ENCODE measurements at places on chromosomes 6 and 20. TPM values are rescaled to one million over a fixed set of nuclear protein-coding genes. Genes with fewer than 3 reads are reported as not detected.

Gene PTPN1
- total RNA-seq = 33.4 TPM

DNA sequence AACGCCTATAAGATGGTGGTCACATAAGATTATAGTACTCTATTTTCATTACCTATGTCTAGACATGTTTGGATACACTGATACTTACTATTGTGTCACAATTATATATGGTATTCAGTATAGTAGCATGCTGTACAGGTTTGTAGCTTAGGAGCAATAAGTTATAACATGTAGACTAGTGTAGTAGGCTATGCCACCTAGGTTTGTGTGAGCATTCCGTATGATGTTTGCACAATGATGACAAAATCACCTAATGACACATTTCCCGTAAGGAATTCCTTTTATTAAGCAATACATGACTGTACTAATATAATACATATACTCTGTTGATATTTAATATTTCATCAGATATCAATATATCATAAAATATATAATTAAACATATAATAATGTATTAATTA lies 540.7 kb downstream of the BMP2 start:
- DNase-seq = no peak

- no peak for DNase-seq
Observed at GRCh38 chr6:159467473-159468041, 225.5 kb downstream of the SOD2 start.

Gene WASF1
- total RNA-seq = 16.0 TPM

DNA sequence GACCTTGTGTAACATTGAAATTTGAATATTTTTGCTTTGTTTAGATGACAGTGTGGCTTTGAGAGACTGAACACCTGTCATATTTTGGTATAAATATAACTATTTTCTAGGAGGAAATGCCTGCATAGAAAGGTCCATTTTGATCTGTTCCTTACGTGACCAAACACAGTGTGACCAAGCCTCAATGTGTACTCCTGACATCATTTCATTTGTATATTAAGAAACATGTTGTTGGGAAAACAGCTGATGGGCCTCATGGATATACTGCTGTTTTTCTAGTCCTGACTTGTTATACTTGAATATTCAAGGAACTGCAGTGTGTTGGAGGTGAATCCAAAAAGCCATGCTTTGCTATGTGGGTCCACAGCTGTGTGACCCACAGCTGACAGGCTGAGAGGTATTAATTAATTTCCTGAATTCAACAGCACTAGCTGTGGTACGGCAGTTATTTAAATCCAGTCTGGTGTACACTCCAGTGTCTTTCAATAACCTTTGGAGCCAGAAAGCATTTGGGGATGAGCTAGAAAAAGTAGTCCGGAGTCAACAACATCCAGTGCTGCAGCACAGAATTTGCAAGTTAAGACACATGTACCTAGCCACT lies 18.9 kb downstream of the NCOA7 start:
- DNase-seq = no peak

Gene DEFB128
- total RNA-seq = not detected

- no peak for DNase-seq
Observed at GRCh38 chr20:56393653-56394052, 1.2 kb downstream of the CSTF1 start.

DNA sequence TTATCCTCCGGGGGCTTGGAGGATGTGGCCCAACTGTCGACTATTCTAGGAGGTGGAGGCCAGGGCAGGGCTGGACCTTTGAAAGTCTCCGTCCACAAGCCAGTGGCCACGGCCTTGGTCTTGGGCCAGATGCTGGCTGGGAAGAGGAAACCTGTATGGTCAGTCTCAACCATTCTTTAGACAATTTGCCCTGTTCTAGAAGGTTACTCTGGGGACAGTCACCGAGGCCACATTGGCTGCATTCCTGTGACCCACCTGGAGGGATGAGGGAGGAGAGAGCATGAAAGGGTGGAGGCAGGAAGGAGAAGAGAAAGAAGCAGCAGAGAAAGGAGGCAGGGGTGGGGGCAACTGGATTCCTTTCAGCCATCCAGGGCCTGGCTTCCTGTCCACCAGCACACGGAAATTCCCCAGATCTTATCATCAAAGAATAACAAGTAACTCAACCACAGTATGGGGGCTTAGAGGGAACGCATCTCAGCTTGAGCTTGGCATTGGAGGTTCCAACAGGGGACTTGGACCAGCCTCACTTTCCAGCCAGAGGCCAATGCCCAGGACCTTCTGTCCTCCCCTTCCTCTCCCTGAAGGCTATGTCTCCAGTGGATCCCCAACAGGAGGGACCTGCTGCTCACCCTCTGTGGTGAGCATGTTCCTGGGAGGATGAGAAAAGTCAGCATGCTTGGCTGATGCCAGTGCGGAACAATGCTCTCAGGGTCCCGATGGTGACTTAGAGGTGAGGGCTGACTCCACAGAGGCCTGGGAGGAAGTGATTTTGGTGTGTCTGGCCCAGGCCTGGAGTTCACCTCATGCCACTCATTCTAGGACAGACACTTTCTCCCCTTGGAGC lies 30.4 kb downstream of the TGM2 start:
- no peak for DNase-seq

- DNase-seq = no peak
Observed at GRCh38 chr20:16929756-16930155, 181.6 kb downstream of the OTOR start.

DNA sequence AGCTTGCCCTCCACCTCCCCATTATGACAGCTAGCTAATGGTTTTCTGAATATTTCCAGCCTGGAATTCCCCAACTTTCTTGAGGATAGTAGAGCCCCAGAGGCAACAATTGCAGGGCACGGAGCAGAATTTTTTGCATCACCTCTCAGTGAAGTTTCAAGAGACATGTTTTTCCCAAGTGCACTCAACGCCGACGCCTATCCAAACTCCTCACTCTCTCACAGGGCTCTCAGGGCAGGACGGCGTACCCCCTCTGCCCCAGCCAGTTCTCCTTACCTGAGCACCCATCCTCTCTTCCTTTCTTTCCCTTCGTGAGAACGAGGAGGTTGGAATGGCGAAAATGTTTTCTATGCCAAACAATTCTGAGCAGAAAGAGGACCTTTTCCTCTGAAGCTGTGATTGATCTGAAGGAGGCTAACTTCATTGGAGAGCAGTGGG lies 83.1 kb upstream of the FOXQ1 start:
- DNase-seq = no peak

- DNase-seq = peak; percentile 36
Observed at GRCh38 chr6:118650582-118651281, 659 bp downstream of the CEP85L start.

- DNase-seq = no peak
Observed at GRCh38 chr20:59340201-59340885, 39.9 kb downstream of the EDN3 start.

DNA sequence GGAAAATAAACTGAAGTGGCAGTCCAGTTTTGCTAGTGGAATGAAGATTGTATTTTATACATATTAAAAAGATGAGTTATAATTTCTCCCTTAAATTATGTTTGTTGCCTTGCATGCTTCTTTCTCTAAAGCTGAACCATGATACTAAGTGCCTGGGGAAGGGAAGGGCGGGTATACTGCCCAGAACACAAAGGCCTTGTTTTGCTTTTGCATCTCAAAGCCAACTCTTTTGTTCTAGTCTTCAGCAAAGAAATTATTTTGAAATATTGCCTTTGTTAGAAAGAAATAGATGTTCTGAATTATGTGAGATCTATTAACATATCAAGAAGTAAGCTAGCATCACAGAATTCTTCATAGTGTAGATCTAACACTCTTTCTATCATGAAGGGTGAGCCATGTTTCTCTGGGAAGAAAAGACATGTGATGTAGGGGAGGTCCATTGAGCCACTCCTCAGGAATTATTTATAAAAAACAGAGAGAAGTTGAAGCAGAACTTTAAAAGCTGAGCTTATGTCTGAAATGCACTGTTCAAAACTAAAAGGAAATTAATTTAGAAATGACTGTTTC lies 108.4 kb downstream of the RIMS1 start:
- no peak for DNase-seq

Gene RGL2
- total RNA-seq = 26.4 TPM

- DNase-seq = no peak
Observed at GRCh38 chr6:83589076-83589475, 76.7 kb downstream of the PRSS35 start.

DNA sequence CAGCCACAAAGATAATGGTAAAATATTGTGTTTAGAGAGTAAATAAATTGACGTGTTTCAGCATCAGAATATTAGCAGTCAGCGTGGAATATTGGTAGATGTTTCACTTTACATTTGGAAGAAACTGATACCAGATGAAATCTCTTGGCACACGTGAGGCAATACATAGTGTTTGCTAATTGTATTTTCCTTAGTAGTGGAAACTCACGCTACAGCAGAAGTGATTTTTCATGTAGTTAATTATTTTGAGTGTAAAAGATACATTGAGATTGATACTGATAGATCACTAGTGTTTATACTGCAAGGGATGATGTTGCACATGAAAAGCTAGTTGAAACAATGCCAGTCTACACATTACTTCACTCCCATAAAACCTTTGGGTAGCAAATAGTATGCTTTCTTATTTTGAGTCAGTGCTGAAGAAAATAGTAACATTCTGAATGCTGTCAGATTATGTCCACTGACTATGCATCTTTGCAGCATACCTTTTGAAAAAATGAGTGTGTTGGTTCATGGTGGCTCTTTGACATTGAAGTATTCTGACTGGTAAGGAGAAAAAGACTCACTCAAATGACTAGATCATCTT lies 59.3 kb downstream of the CD2AP start:
- DNase-seq = no peak

Gene KIAA1755
- 22.4 TPM for total RNA-seq

Gene C6orf132
- 22.2 TPM for total RNA-seq

DNA sequence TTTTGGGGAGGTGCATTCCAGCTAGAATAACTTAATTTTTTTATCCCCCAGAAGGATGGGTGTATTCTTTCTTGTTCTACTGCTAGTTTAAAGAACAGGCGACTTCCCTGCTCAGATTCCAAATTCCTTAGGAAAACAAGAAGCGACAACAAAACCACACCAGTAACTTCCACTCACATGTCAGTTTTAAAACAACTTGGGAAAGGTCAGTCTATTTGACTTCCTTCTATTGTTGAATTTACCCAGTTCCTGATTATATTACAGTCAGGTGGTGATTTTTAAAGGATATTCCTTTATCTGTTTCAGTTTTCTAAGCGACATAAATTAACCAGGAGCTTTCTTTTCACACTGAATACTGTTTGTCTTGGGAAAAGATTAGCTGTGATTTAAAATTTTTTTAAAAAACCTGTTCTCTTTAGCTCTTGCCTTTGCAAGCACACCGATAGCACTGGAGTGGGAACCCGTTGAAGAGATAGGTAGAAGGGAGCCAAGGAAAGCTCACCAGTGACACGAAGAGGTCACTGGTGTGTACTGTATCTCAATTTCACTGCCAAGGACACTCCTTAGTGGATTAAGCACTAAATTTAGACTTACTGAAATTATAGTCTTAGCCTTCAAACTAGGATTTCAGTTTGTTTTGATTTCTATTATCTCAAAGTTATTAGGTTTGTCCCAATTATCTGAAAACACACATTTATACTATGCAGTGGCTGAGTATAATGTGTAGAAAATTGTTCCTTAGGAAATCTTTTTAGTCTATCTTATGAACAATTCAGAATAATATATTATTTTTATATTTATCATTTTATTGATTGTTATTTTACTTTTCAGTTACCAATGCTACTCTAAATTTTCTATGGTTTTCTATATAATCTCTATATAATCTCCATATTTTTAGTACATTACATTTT lies 22.3 kb downstream of the MARCKS start:
- DNase-seq = peak; percentile 73

DNA sequence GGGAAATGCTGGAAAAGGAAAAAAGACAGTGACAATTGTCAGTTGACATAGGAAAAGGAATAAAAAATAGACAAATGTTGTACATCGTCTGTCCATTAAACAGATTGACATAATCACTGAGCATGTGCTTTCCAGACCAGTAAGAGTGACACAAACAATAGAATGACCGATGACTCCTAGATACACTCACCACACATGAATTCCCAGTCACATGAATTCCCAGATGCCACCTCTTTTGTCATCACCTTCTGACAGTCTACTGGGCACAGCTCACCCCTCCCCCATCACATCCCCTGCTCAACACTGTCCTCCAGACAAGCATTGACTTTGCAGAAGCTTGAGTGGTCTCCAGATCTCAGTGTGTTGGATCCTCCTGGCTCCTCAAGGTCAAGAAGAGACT lies 25.9 kb downstream of the POM121L2 start:
- no peak for DNase-seq

- no peak for DNase-seq
Observed at GRCh38 chr20:1808101-1808500, 87.1 kb upstream of the SIRPA start.

DNA sequence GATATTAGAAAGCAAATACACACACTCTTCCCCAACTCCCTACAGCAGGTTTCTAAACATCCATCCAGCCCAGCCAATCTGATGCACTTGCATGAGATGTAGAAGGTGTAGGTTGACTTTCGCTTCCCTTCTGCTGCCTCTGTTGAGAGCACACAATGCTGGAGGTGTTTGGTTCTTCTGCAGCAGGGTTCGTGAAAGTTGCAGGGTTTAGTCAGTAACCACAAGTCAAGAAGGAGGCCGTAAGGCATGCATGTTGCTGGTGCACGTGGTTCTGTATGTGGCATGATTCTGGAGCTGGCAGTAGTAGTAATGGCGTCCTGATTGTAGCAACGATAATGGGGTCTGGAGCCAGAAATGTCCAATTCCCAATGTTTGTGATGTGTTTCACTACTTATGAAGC lies 53.0 kb downstream of the DEK start:
- no peak for DNase-seq

Gene BTNL2
- total RNA-seq = not detected

DNA sequence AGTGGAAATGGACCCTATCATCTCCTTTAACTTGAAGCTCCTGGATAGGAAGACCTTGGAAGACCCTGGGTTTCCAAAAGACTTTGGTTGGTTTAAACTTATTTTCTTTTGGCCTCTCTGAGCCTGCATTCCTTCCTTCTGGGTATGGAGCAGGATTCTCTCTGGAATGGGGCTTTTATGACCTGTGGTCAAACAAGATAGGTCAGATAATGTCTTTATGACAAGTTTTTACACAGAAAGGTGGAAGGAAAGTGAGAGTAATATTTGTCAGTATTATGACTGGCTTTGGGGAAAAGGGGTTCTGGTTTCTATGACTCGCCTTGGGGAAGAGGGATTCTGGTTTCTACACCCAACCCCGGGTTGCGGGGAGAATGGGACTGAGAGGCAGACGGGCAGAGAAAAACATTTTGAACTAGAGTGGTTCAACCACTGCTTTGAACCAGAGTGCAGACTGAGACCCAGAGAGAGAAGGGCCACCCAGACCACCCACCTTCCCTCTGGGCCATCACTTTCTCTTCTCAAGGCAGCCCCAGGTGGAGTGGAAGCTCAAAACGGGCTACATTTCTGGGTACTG lies 37.6 kb upstream of the KCNK5 start:
- DNase-seq = no peak

All from mucosa of descending colon (tissue), 3 donors.